Hematopoietic multipotent progenitor cell treated with erythropoietin and hydrocortisone succinate and interleukin-3 and kit ligand, for 17 days (in vitro differentiated cells): ENCODE measurements at places on chromosomes 5 and 9.

GRCh38 chr9:69157751-69158466, 16.2 kb upstream of the TJP2 start:
- peak; percentile 36 for DNase-seq

- no peak for DNase-seq
These were observed 148.8 kb downstream of the DCP2 start for GRCh38 chr5:113125371-113125770.

GRCh38 chr5:100904259-100904861, 1.3 kb upstream of the ST8SIA4 start:
- DNase-seq = no peak

GRCh38 chr9:84371737-84372136, 31.2 kb upstream of the SLC28A3 start:
- no peak for DNase-seq

GRCh38 chr5:151086905-151087360, 6.1 kb upstream of the TNIP1 start:
- DNase-seq = no peak

- no peak for DNase-seq
These were observed 72.5 kb downstream of the BASP1 start for GRCh38 chr5:17289681-17290539.

GRCh38 chr5:103436656-103437055, 125.9 kb downstream of the NUDT12 start:
- DNase-seq = no peak

GRCh38 chr5:38093855-38094254, 164.5 kb upstream of the EGFLAM start:
- DNase-seq = no peak

DNA sequence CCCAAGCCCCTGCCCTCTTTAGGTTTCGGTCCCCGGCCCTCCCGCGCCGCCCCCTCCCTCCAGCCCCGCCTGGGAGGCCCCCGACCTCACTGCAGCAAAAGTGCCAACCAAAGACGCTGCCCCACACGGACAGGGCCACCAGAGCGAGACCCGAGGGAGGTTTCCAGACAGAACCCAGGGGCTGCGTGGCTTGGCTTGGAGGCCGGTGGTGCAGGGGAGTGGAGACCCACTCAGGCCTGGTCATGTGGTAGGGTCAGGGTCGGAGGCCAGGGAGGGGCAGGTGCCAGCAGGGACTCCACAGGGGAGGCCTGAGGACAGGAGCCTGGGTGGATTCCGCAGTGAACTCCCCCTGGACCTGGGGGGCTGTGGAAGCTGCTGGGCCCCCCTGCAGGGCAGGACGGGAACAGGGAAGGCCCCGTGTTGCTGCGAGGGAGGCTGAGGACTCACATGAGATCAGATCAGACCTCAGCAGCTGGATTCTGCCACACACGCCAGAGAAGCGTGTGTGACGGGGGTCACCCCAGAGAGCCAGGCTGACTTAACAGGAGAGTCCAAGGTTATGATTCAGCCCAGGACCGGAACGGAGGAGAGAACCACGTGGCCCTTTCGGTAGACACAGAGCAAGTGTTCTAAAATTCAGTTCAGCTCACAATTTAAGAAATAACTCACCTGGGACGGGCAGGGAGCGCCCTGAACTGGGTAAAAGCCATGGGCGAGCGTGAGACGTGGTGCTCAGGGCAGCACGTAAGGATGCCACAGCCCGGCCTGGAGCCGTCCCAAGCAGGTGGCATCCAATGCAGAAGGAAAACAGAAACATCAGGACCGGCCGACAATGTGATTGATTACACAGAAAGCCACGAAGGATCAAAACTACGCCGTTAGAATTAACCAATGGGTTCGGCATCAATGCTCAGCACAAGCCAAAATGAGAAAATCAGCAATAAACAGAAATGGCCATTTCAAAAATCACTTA, 38.9 kb downstream of the EXD3 start:
- no peak for DNase-seq

DNA sequence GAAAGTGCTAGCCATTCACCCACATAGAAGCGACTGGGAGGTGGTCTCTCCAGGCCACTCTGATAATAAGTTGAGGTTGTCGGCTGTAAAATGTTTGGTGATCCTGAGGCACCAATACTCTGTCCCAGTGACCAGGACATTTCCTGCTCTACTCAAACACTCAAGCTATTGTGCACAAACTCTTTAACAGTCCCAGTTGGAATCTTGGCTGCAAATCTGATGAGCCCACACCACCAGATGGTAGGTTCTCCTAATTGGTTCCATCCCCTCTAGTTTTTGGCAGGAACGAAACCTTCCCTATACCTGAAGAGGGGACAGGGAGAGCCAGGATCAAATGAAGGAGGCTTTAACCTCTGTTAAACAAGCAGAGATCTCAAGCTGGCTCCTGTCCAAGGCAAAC, 14.3 kb downstream of the GRIA1 start:
- DNase-seq = no peak

DNA sequence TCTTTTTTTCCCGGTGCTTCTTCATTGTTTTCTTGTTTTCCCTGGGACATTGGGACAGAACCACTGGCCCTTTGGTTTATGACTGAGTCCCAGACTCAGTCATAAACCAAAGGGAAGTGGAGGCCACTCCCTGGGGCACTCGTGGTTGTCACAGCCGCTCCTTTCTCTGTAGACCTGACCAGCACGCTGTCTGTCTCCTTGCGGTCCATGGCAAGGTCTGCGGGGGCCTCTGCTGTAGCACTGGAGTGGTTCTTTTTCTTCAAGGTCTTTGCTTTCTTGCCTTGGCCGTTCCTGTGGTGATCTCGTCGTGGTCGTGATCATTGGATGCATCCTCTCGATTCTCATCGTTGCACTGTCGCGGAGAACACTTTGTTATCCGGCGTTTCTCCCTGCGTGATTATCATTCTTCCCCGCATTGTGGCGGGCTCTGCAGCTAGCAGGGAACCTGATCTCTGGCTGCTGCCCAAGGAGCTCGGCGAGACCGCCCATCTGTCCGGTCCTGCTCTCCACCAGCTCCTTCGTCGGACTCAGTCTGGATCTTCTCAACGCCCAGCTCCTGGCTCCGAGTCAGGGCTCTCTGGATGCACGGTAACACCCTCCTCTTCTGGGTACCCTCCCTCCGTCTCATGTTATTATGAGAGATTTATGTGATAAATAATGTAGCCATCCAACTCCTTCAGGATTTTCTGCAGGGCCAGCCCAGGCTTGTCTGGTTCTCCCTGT, 43.5 kb upstream of the MPDZ start:
- no peak for DNase-seq

GRCh38 chr5:42963412-42963811, 76.7 kb downstream of the ANXA2R start:
- DNase-seq = no peak

DNA sequence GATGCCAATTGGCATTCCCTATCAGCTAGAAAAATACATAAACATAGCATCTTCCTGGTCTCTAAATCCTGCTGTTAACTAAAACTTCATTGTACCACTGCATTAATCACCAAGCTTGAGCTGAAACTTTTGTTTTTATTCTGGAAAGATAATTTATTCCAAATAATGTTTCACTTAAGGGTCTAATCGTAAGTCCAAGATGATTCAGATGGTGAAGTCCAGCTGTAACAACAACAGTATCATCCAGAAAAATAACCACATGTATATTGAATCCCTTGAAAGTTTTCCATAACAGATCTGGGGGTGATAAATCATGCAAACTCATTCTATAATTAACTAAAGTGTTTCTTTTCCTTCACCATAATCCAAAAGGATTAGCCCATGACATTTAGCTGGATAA, 23.9 kb downstream of the RORB start:
- no peak for DNase-seq

DNA sequence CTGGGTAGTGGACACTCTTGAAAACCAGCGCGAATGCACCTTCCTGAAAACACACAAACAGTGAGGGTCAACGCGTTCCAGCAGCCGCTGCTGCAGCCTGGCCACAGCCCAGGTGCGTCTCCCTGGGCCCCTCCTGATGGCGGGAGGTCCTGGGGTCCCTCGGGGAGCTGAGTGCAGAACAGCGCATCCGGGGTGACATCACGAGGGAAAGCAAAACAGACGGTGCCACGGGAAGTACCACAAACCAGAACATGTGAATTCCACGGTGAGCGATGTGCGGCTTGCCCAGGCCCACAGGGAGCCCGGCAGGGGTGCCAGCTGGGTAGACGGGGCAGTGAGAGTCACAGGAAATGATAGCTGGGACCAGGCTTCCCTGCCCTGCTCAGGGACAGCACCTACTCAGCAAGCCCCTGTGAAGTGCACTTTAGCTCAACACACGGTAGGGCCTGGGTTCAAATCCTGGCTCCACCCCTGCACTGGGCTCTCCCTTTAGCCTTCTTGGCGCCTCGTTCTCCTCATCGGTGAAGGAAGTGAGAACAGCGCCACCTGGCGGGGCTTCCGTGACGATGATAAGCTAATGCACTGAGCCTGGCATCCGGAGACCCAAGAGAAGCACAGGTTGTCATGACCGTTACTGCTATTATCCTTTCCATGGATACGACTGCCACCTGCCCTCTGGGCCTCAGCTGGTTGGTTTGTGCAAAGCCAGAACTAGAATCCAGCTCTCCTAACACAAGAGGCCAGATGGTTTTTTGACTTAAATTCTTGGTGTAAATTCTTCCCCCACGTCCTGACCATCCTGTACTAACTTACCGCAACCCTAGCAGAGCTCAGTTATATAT, 24.6 kb downstream of the GFPT2 start:
- DNase-seq = peak; percentile 86
